NCI-H446 treated with DMSO at 0.1 percent for 48 hours (cell line): ENCODE measurements at places on chromosomes 2 and 18.

DNA sequence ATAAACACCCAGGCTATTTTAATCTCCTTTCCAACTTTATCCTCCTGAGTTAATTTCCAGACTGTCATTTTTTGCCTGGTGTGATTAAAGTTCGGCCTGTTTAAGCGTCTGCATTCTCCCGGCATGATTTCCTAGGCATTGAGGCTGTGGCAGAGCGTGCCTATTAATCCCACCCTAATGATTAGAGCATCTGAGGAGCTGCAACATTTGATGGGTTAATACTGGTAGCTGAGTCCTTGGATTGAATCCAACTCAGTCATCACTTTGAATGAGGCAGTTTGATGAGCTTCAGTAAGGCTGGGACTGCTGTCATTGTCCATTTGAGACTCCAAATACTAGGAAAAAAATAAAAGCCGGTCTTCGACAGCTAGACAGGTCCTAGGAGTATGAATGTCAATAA, 882.5 kb downstream of the SLC4A3 start:
- peak; percentile 56 for DNase-seq

DNA sequence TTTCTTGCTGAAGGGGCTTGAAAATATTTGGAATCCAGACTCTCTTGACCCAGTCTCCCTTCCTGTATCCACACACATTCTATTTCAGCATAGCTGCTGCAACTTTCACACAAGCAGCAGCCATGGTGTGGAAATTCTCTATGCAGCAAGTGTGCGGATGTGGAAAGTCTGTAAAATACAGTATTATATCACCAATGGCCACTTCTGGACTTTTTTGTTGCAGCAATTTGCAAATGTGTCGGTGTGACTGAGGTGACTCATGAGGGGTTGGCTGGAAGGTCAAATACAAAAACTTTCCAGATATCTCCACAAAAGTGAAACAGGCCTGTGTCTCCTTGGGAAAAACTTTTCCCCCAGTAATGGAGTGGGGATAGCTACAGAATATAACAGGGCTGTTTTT, 299.3 kb upstream of the GYPC start:
- no peak for DNase-seq

DNA sequence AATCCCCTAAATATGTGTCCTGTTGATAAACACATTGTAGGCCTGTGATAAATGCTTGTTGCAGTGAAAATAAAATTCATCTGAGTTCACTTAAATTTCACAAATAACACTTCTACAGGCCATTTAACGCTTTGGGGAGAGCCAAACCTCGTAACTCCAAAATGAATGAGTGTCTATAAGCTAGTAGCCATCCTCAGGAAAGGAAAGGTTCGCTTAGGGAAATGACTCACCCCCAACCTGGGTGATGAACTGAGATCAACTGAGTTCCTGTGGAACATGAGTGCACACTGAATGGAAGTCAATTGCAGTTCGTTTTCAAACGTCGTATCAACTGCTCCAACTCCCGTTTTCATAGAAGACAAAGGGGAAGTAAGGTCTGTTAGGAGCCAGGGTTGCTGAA, 527.6 kb upstream of the ID2 start:
- no peak for DNase-seq

DNA sequence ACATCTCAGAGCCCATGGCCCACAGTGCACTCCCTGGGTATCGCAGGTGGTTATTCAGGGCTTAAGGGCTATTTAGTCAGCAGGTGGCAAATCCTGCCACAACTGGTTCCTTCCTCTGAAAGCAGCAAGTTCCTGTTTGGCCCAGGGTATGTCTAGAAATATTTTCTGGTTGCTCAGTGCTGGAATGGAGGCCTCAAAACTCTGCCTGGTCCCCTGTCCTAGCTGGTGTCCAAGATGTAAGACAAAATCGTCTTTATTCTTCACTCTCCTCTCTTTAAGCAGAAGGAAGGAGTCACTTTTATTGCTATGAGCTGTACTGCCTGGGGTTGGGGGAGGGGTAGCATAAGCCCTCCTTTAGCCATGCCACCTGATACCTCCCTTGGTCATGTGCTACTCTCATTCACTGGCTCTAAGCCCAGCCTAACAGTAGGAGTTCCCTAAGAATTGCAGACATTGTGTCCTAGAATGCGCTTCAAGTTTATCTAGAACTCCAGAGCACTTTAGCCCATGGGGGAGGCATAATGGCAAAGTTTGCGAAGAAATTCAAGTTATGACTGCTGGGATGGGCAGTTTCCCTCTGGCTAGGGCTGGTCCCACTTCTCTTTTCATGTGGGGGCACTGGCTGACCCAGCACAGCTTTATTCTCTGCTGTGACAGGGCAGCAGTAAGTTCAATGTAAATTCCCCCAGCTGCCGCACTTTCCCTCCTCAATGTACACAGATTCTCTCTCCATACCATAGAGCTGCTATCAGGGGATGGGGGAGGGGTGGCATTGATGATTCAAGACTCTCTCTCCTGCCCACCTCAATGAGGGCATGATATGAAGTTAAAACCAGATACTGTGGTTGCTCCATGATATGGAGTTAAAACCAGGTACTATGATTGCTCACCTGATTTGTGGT, 27.1 kb upstream of the CWC22 start:
- DNase-seq: no peak

DNA sequence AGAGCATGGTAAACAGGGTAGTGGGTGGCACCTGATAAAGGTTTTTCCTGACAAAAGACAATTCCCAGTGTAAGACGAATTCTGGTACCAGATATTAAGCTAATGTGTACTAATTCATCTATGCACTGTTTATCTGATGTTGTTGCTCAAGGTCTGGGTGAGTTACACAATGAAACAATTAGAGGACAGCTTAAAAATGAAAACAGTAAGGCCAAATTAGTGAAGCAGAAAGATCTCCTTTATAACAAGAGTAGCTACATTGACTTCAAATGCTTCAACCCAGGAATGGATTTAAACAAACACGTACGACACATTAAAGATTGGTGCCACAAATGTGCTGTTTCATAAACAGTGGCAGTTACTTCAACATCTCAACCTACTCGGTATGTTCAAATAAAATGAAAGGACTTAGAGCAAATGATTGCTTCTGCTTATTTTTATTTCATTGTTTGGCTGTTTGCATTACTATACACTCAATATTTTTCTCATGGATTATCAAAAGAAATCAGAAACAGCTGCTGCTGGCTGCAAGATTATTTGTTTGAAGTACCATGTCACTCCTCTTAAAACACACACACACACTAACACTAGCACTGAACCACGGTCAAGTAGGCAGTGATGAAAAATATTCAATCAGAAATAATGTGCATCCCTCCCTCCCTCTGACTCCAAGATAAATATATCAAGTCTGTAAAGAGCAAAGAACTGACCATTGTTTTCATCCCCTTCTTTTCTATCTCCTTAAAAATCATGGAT, 94.4 kb upstream of the RND3 start:
- no peak for DNase-seq

- no peak for DNase-seq
Measured at GRCh38 chr18:45111502-45111848, 430.8 kb downstream of the SETBP1 start.

- DNase-seq: no peak
Measured at GRCh38 chr2:61091485-61091884, 25.8 kb downstream of the SANBR start.

GRCh38 chr2:176758426-176758825, 454.2 kb upstream of the HNRNPA3 start:
- no peak for DNase-seq

DNA sequence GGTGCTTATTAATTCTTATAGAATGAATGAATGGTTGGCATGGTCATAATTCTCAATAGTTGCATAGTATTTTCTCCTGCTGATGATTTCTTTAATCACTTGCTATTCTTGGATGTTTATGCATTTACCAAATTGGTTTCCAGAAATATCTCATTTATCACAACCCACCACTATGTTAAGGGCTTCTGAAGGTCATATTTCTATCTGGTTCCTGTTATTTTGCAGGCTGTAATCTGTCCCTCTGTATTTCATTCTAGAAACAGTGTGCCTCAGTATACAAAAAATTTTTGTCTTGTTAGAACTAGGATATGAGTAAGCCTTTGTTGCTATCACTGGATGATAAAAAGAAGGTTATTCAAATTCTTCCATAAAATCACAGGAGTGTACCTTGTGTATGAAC, 6.1 kb upstream of the ATP8B1 start:
- DNase-seq: no peak

DNA sequence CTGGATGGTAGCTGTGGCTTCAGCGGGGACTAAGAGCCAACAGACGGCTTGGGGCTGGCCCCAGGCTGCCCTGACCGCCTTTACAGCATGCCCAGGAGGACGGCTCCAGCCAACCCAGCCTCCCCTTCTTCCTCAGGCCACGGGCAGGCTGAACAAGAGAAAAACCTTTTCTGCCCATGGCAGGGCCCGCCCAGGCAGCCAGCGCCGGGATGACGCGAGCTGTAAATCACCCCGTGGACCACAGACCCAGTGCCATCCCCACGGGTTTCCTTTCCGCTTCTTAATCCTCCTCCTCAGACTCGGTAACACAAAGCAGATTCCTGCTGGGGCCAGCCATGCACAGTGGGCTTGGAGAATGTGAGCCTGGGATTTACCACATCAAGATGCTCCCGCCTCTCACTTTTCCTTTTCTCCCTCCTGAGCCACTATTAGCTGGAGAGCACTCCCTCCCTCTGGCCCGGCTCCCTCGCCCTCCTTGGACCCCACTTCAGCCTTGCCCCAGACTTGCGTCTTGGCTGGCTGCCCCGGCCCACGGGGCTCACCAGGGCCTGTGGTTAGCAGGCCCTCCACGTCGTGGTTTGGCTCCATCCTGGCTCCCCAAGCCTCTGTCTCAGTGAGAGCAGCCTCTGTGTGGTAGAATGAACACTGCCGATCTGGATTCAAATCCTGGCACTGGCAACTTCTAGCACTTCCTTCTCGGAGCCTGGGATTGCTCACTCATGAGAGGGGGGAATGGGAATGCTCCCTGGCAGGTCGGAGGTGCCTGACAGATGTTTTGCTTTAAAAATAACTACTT, 31.4 kb downstream of the ATOH8 start:
- peak; percentile 95 for DNase-seq

- DNase-seq: no peak
Measured at GRCh38 chr2:84450288-84451227, 8.5 kb downstream of the SUCLG1 start.

DNA sequence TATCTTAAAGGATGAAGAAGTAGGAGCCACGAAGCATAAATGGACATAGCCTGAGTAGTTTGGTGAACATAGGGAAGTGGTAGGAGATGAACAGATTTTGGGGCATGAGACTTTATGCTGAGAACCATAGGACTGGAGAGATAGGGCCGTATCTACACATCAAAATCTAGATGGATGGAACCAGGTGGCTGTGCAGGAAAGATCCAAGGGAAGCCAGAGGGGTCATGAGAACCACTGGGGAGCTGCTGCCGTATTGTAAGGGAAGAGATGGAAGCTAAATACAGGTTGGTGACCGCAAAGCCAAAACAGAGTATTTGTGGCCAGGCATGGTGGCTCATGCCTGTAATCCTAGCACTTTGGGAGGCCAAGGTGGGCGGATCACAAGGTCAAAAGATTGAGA, 124.3 kb downstream of the TRIB2 start:
- DNase-seq: no peak

GRCh38 chr2:68911246-68911645, 40.0 kb upstream of the BMP10 start:
- no peak for DNase-seq

DNA sequence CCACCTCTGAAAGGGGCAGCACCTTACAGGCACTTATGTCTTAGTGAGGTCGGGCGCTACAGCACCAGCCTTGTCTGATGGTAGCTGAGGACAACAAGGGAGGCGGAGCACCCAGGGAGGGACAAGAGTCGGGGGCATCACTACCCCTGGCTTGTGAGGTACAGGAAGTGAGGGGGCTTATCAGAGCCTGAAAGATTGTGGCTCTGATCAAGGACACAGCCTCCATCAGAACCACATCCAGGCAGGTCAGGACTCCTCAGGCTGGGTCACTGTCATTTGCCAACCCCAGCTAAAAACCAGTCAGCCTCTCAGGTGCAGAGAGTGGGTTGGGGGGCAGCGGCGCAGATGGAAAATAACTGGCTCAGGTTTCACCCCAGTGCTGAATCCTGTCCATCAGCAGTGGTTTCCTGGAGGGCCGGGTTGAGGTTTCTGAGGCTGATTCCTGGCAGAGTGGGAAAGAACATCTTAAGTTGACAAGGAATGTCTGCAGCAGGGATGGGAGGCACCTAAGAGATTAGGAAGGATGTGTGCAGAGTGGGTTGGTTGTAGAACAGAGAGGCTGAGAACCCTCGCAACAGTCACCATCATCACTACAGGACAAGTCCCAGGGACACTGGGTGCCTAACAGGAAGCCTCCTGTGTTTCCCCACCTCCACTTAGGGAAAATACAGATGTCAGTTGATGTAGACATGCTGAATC, 45.3 kb downstream of the FBLN7 start:
- no peak for DNase-seq

DNA sequence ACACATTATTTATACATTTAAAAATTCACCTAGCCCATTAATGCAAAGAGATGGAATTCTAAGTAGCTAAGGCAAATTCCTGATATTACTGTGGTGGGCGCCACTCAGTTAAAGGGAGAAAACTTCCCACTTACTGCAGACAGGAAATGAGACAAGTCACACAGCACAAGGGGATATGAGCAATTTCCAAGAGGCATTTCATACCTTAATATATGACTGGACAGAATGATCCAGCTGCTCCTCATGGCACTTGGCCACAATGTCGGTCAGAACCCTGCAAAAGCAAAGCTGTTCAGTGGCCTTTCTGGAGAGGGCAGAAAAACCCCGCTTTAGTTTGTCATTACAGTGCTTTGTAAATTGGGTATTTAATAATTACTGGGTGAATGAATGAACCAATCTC, 121.4 kb upstream of the CCDC195 start:
- no peak for DNase-seq

- no peak for DNase-seq
Measured at GRCh38 chr18:9079818-9080528, 22.5 kb upstream of the NDUFV2 start.

- no peak for DNase-seq
Measured at GRCh38 chr2:10971161-10971887, 59.6 kb downstream of the KCNF1 start.

DNA sequence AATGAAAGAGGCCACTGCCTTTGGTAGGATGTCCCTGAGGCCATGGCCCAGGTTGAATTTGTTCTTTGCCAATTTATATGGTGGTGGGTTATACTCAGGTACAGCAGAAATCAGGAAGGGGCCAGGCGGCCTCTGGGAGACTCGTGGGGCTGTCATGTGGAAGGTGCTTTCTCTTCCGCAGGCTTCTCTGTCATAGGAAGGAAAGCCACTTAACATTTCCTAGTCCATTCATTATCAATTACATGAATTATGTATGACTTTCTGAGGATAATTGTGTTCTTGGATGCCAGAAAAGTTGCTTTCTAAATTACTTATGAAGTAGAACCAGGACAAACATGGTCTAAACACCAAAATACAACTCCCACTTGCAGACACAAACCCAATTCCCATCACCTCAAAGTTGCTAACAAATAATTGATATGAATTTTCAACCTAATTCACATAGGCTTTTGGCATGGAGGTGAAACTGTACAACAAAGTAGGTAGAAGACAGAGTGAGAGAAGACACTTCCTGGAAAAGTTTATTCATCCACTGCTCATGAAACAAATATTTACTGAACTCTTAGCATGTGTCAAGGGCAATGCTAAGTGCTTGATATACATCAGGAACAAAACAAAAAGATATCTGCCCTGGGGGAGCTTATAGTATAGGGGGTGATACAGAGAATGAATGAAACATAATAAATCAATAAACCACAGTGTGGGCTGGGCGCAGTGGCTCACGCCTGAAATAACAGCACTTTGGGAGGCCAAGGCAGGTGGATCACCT, 50.5 kb upstream of the CHMP1B start:
- no peak for DNase-seq

- no peak for DNase-seq
Measured at GRCh38 chr2:205730191-205730590, 47.9 kb downstream of the NRP2 start.
